ENCODE measurements at places on chromosomes 3 and 15.

DNA sequence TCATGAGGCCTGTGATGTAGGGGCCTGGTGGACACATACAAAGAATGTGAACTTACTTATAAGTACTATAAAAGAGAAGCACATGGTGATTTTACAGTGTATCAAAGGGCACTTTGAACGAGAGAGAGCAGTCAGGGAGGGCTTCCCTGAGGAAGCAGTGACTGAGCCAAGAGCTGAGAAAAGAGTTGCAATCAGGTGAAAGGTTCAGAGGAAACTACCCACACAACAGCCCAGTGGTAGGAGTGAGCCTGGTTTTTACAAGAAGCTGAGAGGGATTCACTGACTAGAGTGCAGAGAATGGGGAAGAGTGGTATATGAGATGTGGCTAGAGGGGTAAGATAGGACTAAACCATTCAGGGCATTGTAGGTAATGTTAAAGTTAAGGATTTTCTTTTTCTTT is 57.1 kb downstream of the CALML4 start:
- DNase-seq, result no peak

DNA sequence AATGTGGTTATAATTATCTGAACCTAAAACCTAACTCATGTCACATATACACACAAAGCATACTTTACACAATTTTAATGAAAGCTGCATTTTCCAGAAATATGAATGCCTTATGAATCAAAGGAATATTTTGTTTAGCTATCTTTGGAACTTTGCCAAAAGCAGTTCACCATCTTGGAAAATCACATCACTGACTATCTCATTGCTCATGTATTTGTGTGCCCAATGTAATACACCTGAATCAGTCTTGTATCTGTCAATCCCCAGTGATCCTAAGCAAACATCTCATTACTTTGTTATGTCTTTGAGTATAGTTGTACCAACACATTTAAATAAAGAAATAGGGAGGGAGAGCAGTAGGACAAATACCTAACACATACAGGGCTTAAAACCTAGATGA is 15.6 kb upstream of the CD47 start:
- DNase-seq, result no peak

GRCh38 chr15:42482701-42483100 is 8.2 kb downstream of the ZNF106 start:
- no peak for DNase-seq

DNA sequence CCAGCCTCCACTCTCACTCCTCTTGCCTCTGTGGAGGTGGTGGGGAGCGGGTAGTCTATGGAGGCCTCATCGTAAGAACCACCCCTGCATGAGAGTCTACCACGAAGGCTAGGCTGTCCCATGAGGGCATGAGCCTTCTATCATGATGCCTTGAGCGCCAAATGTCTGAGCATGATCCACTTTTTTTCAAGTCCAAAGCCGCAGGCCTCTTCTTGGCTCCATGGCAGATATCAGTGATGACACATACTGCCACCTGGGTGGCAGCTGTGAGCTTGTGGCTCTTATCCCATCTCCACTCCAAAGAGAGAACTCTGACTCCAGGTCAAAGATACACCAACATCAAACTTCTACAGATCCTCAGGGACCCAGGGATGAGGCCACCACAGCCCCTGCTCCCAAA is 13.5 kb downstream of the POC1A start:
- no peak for DNase-seq

GRCh38 chr3:127547761-127548605 is 42.5 kb downstream of the TPRA1 start:
- DNase-seq, result peak; percentile 75

DNA sequence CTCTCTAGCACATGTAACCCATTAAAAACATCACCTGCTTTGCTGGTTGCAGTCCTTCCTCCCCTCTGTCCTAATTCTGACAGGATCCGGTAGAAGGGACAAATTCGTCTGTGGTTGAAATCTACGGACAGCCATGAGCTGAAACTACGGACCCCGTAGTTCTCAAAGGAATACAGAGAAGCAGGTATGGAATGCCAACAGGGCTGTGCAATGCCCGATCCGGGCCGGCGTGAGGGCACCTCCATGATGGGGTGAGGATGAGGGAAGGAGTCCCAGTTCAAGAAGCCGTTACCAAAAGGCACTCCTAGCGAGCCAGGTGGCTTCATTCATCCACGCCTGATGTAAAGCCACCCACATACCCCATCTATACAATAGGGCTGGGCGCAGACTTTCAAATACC is 160.0 kb upstream of the NSMCE3 start:
- no peak for DNase-seq

DNA sequence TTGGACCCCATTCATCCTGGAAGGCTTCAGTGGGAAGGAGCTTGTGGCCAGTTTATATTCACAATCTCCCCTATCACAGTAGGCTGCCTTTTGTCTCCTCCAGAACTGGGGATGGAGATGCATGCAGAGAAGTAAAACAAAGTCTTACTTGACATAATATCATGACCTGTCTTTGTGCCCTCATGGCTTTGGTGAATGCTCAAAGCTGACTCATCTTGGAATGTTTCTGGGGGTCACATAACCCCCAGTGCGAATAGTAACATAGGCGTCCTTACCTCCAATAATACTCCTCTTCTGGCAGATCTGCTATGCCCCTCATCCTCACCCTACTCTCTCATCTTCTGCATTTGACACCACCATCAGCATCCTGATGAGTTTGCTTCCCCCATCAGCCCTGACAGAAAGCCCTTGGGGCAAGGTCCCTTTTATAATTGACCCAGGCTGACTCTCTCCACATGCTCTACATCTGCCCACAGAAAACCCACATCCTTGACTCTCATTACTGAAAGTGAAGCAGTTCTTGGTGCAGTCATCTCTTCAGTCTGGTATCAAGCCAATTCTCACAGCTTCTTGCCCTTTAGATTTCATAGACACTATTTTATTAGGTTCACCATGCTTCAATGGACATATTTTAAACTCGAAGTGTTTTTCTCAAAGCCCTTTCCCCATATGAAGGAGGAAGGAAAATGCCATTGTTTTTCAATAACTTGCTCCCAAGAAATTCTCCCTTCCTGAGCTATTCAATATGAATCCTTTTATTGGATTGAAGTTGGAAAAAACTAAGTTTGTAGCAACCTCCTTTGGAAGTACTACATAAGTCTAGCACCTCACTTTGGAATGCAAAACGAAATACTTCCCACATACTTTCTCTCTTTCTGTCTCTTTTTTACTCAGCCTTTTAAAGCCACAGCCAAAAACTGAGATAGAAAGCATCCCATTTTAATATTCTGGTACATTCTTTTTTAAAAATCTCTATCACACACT is 36.6 kb downstream of the OSTN start:
- no peak for DNase-seq

GRCh38 chr3:37934631-37935289 is 55.8 kb upstream of the VILL start:
- no peak for DNase-seq

DNA sequence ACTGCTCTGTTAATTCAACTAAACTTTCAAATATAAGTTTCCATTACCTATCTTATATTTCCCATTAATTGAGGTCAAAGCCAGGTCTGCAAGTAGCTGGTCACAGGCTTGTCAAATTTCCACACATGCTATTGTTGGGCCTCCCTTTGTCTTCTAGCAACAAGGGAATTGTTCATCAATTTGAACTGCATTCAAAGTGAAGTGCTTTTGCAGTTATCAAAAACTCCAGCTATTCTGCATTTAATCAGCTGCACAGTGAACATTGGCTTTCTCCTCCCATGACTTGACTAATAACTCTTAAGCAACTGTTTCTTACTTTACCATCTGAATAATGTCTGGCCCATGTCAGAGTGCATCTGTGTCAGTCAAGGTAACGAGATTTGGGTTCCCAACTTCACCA is 198.4 kb downstream of the KCNH8 start:
- DNase-seq, result no peak

DNA sequence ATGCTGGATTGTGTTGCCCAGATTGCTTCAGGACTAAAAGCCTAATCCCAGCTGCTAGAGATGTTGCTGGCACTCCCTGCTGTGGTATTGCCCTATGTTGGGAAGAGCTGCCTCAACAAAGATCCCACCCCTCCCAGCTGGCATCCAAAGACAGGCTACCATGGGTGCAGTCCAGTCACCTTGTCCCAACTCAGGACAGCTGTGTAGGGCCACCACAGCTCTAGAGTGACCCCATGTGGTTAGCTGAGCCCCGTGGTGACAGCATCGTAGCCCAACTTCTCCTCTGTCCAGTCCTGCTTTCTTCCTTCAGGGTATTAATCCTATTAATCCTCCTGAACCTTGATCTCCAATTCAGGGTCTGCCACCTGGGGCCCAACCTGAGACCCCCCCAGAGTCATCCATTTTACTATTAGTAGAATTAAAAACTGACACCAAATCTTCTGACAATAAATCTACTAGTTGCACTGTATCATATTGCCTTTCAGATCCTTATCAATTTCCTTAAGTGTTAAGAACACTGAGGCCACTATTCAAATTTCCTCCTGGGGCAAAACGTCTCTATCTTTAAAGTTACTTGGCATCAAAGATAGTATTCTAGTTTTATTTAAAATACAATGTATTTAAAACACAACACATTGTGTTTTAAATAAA is 83.5 kb downstream of the AQP9 start:
- no peak for DNase-seq

GRCh38 chr3:169660709-169661360 is 2.7 kb downstream of the MECOM start:
- DNase-seq, result no peak

DNA sequence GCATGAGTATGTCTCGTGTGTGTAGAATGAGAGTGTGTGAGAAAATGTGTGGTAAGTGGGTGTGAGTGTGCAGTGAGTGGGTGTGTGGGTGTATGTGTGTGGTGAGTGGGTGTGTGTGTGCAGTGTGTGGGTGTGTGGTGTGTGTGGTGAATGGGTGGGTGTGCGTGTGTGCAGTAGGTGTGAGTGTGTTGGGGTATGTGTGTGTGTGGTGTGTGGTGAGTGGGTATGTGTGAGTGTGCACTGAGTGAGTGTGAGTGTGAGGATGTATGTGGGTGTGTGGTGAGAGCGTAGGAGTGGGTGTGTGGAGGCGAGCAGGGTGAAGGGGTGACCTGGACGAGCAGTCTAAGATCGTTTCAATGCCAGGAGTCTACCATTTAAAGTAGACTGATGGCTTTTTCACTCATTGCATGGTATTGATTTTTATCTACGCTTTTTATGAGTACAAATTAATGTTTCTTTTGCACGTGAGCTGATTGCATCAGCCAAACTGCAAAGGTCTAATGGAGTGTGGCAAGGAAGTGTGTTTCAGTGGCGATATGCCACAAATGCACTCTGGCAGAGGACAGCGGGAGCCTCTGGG is 1.6 kb upstream of the CPN2 start:
- no peak for DNase-seq
